NCI-H1436 (cell line): ENCODE measurements at places on chromosomes 6 and 20.

- no peak for DNase-seq
Observed at GRCh38 chr20:15342991-15343523, 1005.6 kb upstream of the FLRT3 start.

GRCh38 chr20:22214296-22214695 is 370.1 kb downstream of the FOXA2 start:
- no peak for DNase-seq

DNA sequence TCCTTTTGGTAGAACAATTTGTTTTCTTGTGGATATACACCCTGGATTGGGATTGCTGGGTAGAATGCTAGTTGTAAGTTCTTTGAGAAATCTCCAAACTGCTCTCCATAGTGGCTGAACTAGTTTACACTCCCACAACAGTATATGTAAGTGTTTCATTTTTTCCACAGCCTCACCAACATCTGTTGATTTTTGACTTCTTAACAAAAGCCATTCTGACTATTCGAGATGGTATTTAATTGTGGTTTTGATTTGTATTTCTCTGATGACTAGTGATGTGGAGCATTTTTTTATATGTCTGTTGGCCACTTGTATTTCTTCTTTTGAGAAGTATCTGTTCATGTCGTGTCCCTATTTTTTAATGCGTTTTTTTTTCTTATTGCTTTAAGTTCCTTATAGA is 444.1 kb downstream of the CBLN4 start:
- DNase-seq: no peak

- no peak for DNase-seq
Observed at GRCh38 chr20:57678340-57678739, 31.5 kb downstream of the PMEPA1 start.

GRCh38 chr20:3687655-3688054 is 5.8 kb upstream of the ADAM33 start:
- no peak for DNase-seq

- no peak for DNase-seq
Observed at GRCh38 chr6:146770275-146770964, 171.6 kb downstream of the ADGB start.

DNA sequence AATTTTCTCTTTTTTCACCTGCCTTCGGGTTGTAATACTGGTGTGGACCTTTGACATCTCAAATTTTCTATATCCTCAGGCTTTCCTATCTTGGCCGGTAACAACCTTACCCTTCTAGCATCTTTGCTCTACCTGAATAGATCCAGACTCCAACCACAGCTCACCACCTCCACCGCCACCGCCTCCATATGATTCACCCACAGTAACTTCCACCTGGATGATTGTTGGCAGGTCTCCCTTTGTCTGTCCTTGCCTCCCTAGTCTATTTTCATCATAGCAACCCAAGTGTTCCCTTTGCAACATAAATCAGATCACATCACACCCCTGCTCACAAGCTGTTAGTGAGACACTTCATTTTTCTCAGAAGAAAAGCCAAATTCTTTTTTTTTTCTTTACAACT is 525.8 kb upstream of the POU3F2 start:
- no peak for DNase-seq
